Mucosa of gallbladder (tissue), 1 donor: ENCODE measurements at places on chromosomes 6 and 20.

GRCh38 chr20:4082406-4083097, 67.2 kb upstream of the RNF24 start:
- DNase-seq: peak; percentile 27

DNA sequence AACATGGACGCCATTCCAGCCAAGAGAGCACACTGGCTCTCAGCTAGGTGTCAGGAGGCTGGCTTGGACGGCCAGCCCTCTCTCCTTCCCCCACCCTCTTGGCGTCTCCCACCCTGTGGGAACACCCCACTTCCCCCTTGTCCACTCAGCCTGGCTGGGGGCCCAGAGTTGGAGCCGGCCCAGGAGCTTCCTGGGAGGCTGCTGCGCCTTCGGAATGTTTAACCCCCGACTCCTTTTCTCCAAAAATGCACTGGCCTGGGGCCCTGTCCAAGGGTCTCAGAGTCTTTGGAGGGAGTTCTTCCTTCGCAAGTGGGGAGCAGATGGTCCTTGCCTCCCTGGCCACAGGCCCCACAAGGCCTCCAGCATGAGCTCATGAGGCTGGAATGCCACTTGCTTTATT, 4.1 kb downstream of the ADAM33 start:
- no peak for DNase-seq

DNA sequence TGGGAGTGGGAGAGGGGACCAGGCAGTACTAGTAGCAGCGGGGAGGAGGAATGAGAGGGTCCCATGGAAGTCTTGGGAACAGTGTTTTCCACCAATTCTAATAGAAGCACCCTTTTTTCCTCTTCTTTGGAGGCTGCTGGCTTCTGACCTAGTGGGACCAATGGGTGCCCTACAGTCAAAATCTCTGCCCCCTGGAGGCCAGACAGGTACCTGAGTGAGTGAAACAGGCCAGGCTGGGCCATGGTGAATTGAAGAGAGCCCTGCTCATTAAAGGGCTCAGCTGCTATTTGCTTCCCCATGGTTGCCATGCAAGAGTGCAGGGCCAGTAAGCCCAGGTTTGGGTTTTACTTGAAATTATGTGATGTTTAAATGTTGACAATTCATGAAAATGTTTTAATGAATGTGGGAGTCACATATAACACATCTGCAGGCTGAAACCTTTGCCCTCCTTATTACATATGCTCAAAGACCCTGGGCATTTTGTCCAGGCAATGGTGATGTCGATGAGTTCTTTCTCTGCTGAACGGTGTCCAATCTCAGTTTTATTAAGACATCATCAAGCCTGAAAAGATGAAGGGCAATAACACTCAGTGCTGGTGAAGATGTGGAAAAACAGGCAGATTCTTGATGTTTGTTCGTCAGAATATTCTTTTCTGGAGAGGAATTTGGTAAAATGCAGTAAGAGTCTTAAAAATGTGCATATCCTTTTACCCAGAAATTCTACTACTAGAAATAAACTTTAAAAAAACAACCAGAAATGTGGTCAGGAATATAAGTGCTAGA, 42.3 kb upstream of the OCSTAMP start:
- no peak for DNase-seq

DNA sequence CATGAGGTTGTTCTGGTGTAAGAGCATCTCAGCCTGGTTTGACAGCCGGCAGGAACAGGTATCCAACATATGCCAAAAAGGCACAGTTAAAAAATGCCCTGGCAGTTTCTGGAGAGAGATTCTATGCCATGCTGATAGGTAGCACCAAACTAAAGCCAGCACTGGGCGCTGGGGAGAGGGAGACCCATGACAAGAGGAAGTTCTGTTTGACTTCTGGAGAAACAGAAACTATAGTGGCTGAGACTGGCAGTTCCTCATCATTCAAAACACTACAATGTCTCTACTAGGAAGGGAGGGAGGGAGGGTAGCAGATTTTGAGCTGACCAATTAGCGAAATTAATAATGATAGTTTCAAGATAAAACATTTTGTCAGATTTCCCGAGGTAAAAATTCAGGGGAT, 174.1 kb downstream of the ADAT2 start:
- DNase-seq: no peak

DNA sequence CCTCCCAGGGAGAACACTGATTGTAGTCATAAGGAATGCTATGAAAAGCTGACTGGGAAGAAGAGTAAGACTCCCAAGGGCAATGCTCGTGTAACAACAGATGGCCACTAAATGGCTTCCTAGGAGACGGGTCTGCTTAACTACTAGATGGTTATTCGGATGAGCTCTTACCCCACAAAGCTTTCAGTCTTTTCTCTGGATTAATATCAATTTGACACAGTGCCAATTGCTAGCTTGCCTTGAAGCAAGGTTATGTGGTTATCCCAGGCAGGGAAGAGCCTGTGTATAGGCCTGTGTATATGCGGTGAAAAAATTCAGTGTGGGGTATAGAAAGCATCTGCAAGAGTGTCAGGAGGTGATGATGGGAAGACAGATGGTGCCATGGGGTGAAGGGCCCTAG, 86.4 kb upstream of the NOX3 start:
- DNase-seq: no peak

DNA sequence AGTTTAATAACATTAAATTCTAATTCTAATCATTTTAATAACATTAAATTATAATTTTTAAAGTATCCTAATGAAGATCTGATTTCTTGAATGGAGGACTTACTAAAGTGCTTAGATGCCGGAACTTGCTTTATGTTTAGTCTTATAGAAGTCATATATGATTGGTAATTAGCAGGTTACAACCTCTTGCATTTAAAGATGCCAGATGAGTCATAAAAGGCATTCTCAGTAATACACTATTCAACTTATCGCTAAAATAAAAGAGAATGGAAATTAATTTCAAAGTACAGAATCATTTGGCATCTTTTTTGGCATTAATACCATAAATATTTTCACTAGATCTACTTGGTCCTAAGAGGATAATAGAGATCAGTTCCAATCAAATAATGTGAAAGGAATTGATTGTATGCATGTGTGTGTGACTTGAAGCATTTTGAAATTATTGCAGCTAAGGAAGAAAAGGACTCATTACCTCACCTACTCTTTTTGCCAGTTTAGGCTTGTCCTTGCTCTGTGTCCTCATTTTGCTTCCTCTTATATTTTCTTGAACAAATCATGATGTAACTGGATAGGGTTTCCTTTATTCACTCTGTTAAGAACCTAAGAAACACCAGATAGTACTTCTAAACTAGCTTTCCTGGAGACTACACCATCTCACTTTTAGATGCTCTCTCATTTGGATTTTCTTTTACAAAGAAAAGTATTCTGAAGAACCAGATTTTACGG, 2.7 kb downstream of the COL21A1 start:
- no peak for DNase-seq

- no peak for DNase-seq
These were observed 11.3 kb upstream of the COL12A1 start for GRCh38 chr6:75217193-75217592.

- peak; percentile 55 for DNase-seq
These were observed 8.5 kb downstream of the TPD52L2 start for GRCh38 chr20:63873477-63873971.

GRCh38 chr6:45637056-45637455, 259.3 kb upstream of the SUPT3H start:
- no peak for DNase-seq

- no peak for DNase-seq
These were observed 307.2 kb downstream of the HIVEP2 start for GRCh38 chr6:142637624-142638351.

- DNase-seq: no peak
These were observed 17.5 kb downstream of the C20orf173 start for GRCh38 chr20:35511814-35512420.

- DNase-seq: no peak
These were observed 123.5 kb upstream of the PREP start for GRCh38 chr6:105526225-105526872.

DNA sequence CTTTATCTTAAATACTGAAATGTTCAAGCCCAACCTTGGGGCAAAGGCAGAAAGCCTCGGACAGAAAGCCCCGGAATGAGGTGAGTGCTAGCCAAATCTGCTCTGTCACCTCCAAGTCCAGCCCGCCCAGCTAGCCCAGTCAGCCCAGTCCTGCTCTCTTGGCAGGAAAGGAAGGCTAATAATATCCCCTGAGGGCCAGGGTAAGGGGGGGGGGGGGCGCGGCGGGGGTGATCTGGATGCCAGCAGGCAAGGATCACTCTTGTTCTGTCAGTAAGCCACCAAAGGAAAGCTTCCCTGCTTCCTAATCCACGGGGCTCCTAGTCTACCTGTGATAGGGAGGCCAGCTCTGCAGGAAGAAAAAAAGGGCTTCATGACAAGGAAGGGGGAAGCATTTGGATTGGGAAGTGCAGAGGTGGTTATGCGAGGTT, 1.1 kb downstream of the NDRG3 start:
- no peak for DNase-seq

DNA sequence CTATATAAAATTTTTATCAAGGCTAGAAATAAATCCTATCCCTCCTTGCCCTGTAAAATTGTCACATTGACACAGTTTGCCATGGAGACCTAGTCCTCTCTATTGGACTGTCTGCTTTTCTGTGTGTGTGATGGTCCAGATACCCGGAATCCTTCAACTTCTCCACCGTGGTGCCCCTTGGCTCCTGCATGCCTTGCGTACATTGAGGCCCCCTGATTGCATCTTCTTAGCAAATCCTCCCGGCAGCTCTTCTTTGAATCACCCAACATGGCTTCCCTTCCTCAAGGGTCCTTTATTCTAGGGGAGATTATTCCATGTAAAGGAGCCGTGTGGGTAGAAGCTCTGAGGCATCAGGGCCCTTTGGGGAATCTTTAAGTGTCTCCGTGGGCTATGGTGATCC, 219.5 kb downstream of the CDC5L start:
- no peak for DNase-seq

DNA sequence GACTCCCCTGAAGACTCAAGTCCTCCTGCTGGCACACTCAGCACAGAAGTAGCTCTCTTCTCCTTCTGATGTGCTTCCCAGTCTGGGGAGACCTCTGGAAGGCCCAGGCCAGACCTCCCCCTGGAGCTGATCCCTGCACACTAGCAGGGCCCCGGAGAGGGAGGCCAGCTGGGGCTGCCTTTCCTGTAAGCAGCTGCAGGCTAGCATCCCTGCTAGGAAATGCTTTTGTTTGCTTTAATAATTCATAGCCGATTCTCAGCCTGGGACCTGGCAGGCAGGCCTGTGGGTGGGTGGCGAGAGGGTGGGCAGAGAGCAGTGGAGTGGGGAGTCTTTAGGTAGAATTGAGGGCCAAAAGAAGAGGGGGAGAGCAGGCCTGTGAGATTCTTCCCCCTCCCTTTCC, 5.2 kb downstream of the EBF4 start:
- DNase-seq: no peak

- no peak for DNase-seq
These were observed 10.6 kb upstream of the BAK1 start for GRCh38 chr6:33590531-33591198.

DNA sequence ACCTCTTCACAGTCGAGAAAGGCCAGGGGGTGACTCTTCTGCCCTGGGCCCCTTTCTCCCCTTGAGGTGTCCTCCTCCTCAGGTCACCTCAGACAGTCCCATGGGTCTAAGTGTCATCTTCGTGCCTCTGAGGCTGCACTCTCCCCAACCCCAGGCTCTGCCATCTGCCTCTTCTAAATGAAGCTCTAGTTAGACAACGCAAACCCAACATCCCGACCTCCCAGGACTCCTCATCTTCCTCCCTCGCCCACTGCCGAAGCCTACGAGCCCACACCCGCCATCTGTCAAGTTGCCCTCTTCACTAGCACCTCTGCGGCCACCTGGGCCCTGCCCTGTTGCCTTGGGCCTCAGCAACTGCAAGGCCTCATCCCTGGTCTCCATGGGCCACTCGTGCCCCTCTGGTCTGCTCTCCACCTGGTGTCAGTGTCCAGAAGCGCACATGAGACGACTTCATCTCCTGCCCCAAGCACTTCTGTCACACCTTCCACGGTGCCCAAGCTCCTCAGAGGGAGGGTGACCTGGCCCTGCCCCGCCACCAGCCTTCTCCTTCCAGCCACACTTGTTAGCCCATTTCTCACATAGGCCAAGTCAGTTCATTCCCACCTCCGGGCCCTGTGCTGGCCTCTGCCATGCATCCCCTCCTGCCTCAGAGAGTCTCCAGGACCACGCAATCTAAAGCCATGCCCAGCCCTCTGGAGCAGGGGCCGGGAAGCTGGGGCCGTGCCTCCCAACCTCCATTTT, 53.8 kb downstream of the RRBP1 start:
- DNase-seq: no peak

DNA sequence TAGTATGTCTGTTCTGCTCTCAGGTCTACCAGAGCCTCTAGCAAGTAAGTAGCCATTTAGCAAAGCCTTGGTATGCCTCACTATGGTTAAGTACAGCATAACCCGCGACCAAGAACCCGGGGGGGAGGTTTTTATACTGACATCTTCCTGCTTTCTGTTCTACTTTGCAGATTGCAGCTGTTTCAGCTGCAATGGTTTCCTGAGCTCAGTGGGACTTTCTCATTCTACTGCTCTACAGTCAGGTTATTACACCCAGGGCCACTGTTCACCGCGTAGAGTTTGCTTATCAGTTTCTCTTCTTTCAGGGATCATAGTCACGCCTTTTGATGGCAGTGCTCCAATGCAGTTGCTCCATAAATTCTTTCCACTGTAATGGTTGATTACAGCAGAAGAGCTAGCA, 631.3 kb downstream of the TFAP2A start:
- peak; percentile 40 for DNase-seq

- no peak for DNase-seq
These were observed 94.0 kb downstream of the AHI1 start for GRCh38 chr6:135403584-135403983.

- no peak for DNase-seq
These were observed 236.5 kb upstream of the FOXQ1 start for GRCh38 chr6:1075444-1075843.

GRCh38 chr20:51563486-51564332, 21.2 kb upstream of the NFATC2 start:
- DNase-seq: peak; percentile 54

- no peak for DNase-seq
These were observed 22.1 kb downstream of the SNHG17 start for GRCh38 chr20:38412877-38413577.

DNA sequence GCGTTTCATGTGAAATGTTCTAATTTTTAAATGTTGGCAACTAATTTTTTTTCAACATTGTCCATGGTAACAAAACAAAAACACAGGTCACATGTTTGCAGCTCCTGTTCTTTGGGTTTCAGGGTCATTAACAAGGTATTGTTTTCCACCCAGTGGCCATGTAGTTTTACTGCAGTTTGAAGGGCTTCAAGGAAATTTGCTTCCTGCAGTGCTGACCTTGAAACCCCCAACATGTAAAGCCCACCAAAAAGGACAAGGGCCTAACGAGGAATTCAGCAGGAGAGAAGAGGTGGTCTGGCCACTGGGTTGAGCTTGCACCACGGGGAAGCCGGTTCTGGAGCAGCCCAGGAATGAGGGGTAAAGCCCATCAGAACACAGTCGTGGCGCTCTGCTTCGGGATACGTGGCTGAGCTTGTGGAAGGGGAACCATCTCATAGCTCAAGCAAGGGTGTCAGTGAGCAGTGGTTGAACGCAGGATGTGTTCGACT, 13.9 kb upstream of the KLHL31 start:
- no peak for DNase-seq

- no peak for DNase-seq
These were observed 75.1 kb downstream of the NINL start for GRCh38 chr20:25510202-25510601.
